ENCODE measurements at places on chromosomes 3 and 15. TPM values are rescaled to one million over a fixed set of nuclear protein-coding genes. Genes with fewer than 3 reads are reported as not detected.
A peak's percentile ranks its signal among the peaks of the same experiment; 100 is the strongest.

RARRES1 gene
- 2.6 TPM for polyA plus RNA-seq

PLSCR5 gene
- not detected for polyA plus RNA-seq

PLCH1 gene
- 2.3 TPM for polyA plus RNA-seq

DNA sequence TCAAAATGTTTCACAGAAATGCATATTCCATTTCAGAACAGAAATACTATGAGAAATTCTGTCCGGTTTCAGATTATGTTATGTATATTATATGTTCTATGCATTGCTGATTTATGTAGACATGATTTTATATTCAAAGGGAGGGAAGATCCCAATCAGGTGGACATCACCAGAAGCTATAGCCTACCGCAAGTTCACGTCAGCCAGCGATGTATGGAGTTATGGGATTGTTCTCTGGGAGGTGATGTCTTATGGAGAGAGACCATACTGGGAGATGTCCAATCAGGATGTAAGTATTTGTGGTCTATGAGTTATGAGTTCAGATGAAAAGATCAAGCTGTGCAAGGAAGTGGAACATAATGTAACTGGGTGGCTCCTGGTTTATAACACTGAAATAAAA lies 341.7 kb downstream of the EPHA3 start:
- no peak overlapping the region for H3K4me3 ChIP-seq
- no peaks in the 10 kb centered on the region for H3K27me3 ChIP-seq
- no peak overlapping the region for H3K27ac ChIP-seq
- no peaks in the 10 kb centered on the region for H3K36me3 ChIP-seq

- H3K27me3 ChIP-seq = no peaks in the 10 kb centered on the region
- H3K27ac ChIP-seq = no peak overlapping the region
- H3K4me3 ChIP-seq = no peak overlapping the region
- peak; percentile 96 for DNase-seq
- H3K36me3 ChIP-seq = no peaks in the 10 kb centered on the region
Observed at GRCh38 chr3:126208606-126209256, 28.3 kb upstream of the ALDH1L1 start.

GRCh38 chr15:49062900-49063299 lies 16.7 kb upstream of the SECISBP2L start:
- DNase-seq = no peak
- no peak overlapping the region for H3K4me3 ChIP-seq
- H3K27me3 ChIP-seq = no peaks in the 10 kb centered on the region
- no peaks in the 10 kb centered on the region for H3K36me3 ChIP-seq
- no peak overlapping the region for H3K27ac ChIP-seq
- no peaks in the 10 kb centered on the region for H3K4me1 ChIP-seq

FAM81A gene
- polyA plus RNA-seq = 0.34 TPM

DNA sequence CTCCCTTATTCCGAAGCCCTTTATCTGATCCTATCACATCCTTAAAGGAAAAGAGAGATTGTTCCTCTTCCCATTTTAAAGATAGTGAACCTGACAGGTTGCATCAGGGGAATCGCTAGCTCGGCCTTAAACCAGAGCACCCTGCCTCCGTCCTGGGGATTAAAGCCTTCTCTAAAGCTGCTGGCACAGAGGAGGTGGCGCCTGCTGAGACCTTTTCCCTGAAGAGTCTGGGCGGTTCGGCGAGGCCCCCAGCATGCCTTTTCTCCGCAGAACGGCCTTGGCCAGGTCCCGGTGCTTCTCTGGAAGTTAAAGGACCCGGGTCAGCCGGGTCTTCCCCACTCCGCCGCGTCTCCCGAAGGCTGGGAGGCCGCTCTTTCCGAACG lies 593 bp downstream of the FAM219B start:
- H3K27ac ChIP-seq = peak overlapping the region; percentile 58
- no peak for DNase-seq
- H3K4me3 ChIP-seq = peak overlapping the region; percentile 62

- H3K36me3 ChIP-seq = no peaks in the 10 kb centered on the region
- H3K27ac ChIP-seq = no peak overlapping the region
- no peak overlapping the region for H3K4me3 ChIP-seq
- no peaks in the 10 kb centered on the region for H3K27me3 ChIP-seq
- DNase-seq = no peak
Observed at GRCh38 chr3:77042882-77043281, 3.0 kb downstream of the ROBO2 start.

GRCh38 chr3:106139826-106140225 lies 271.0 kb upstream of the CBLB start:
- H3K27me3 ChIP-seq = no peaks in the 10 kb centered on the region
- no peaks in the 10 kb centered on the region for H3K4me1 ChIP-seq
- H3K27ac ChIP-seq = no peak overlapping the region
- no peak overlapping the region for H3K4me3 ChIP-seq

- H3K4me1 ChIP-seq = no peaks in the 10 kb centered on the region
- H3K27ac ChIP-seq = no peak overlapping the region
- no peak for DNase-seq
- no peak overlapping the region for H3K4me3 ChIP-seq
- no peaks in the 10 kb centered on the region for H3K36me3 ChIP-seq
Observed at GRCh38 chr3:6803619-6804018, 57.3 kb upstream of the GRM7 start.

TRPM1 gene
- polyA plus RNA-seq = not detected

- H3K27ac ChIP-seq = no peak overlapping the region
- H3K4me3 ChIP-seq = no peak overlapping the region
- H3K4me1 ChIP-seq = no peaks in the 10 kb centered on the region
- H3K36me3 ChIP-seq = peaks cover 3% of the 10 kb centered on the region
Observed at GRCh38 chr15:78922527-78922926, 22.3 kb downstream of the CTSH start.

DNA sequence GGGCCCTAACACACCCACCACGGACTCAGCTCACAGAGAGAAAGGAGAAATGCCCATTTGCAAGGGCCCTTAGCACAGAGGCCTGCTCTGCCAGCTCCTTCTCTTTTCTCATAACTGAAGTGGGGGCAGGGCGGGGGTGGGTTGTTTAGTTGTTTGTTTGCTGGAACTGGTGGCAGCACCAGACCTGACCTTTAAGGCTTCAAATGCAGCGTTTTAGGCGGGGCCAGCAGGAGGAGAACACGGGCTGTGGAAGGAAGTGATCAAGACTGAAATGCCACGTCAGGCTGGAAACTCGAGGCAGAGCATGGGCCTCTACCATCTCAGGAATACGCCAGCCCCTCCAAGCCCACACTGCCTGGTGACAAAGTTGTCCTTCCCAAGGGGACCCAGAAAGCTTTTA lies 9.3 kb downstream of the CACNA2D2 start:
- H3K36me3 ChIP-seq = no peaks in the 10 kb centered on the region
- H3K27me3 ChIP-seq = no peaks in the 10 kb centered on the region
- H3K4me3 ChIP-seq = no peak overlapping the region
- H3K27ac ChIP-seq = no peak overlapping the region
- no peaks in the 10 kb centered on the region for H3K4me1 ChIP-seq
- DNase-seq = no peak

DNA sequence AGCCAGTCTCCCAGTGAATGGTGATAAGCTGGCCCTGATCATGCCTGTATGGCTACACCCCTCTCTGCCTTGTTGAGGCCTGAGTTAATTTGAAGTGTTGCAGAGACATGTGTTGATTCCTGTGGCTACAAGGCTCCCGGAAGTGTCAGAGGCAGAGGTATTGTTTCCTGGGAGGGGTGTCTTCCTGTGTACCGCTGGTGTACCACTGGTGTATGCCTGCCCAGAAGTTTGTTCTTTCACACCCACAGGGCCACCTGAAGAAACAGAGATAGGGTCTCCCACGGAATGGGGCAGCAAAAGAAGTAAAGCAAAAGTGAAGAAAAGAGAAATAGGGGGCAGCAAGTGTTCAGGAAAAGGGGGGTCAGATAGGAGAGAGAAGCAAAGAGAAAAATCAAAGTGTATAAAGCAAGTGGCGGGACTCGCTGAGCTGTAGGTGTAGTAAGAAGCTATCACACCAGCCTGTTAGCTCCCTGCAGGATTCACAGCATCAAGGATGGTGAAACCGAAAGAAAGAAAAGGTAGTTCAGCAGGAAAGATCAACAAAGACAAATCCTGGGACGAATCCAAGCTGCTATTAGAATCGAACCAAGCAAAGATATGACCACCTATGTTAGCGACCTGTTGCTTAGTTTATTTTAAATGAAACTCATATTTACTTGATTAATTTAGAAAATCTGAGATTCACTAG lies 36.6 kb upstream of the CD47 start:
- H3K4me3 ChIP-seq = no peak overlapping the region
- H3K27ac ChIP-seq = no peak overlapping the region

GMNC gene
- polyA plus RNA-seq = 0.23 TPM

TGM4 gene
- polyA plus RNA-seq = not detected

GRCh38 chr15:57705746-57706404 lies 639 bp upstream of the POLR2M start:
- no peaks in the 10 kb centered on the region for H3K27me3 ChIP-seq
- H3K27ac ChIP-seq = peak overlapping the region; percentile 98

- H3K27ac ChIP-seq = no peak overlapping the region
- no peaks in the 10 kb centered on the region for H3K27me3 ChIP-seq
- no peak overlapping the region for H3K4me3 ChIP-seq
- DNase-seq = no peak
- H3K36me3 ChIP-seq = no peaks in the 10 kb centered on the region
Observed at GRCh38 chr3:137687181-137687879, 76.8 kb upstream of the SOX14 start.

GRCh38 chr3:15611018-15611417 lies 9.5 kb downstream of the BTD start:
- DNase-seq = no peak
- H3K4me3 ChIP-seq = no peak overlapping the region
- no peaks in the 10 kb centered on the region for H3K36me3 ChIP-seq
- H3K4me1 ChIP-seq = peaks cover 65% of the 10 kb centered on the region

DNA sequence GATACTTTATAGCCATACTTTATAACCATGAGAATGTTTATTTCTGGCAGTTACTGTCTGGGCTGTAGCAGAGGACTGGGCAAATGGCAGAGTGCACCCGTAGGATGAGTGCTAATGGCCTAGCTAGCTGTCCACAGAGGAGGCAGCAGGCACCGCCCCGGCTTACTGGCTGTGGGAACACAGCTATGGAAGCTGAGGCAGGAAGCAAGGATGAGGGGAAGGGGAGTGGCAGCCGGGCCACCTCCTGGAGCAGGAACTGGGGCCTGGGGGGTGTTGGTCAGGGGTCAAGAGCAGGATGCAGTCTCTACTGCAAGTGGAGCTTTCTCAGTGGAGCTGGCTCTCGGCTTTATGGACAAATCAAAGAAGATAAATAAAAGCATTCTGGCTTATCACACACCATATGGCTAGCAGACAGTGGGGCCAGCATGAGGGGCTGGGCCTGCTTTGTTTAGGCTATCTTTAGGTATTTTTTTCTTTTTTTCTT lies 316.8 kb upstream of the CTDSPL start:
- H3K4me3 ChIP-seq = no peak overlapping the region
- H3K4me1 ChIP-seq = no peaks in the 10 kb centered on the region
- H3K27me3 ChIP-seq = no peaks in the 10 kb centered on the region
- DNase-seq = no peak
- H3K36me3 ChIP-seq = no peaks in the 10 kb centered on the region

GRCh38 chr15:39345176-39345575 lies 235.7 kb upstream of the THBS1 start:
- H3K4me3 ChIP-seq = no peak overlapping the region
- no peaks in the 10 kb centered on the region for H3K36me3 ChIP-seq
- H3K27ac ChIP-seq = no peak overlapping the region

GRCh38 chr15:48936666-48937065 lies 27.1 kb downstream of the SHC4 start:
- H3K27ac ChIP-seq = no peak overlapping the region
- no peaks in the 10 kb centered on the region for H3K36me3 ChIP-seq
- H3K27me3 ChIP-seq = no peaks in the 10 kb centered on the region
- H3K4me3 ChIP-seq = no peak overlapping the region
- DNase-seq = no peak
- no peaks in the 10 kb centered on the region for H3K4me1 ChIP-seq

GRCh38 chr15:96213045-96213444 lies 117.5 kb upstream of the NR2F2 start:
- DNase-seq = no peak
- no peak overlapping the region for H3K4me3 ChIP-seq
- no peaks in the 10 kb centered on the region for H3K36me3 ChIP-seq
- H3K27ac ChIP-seq = no peak overlapping the region
- peaks cover 3% of the 10 kb centered on the region for H3K4me1 ChIP-seq

DNA sequence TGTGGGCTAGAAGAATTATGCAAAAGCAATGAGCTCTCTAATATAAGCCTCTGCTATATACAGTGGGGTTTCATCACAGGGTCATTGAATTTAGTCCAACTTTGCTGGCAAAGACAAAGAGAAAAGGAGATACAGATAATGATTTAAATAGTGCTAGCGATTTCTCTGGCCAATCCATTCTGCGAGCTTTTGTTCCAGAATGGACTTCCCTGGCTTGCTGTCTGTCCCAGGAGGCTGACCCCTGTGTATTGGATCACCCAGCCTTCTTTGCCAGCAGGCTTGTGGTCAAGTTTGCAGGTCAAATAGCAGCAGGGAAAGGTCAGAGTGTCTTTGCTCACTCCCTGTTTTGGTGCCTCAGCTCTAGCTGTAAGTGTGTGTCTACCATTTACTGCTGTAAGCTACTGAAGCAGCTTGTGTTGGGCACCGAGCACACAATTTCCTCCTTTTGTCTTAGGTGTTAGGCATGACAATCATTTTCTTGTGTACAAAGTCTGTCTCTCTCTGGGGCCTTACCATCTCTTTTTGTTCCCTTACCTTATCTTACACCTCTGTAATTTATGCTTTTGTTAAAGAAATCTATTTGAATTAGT lies 55.7 kb downstream of the UNC13C start:
- DNase-seq = no peak
- no peaks in the 10 kb centered on the region for H3K36me3 ChIP-seq
- H3K4me1 ChIP-seq = no peaks in the 10 kb centered on the region
- no peak overlapping the region for H3K4me3 ChIP-seq

- H3K4me3 ChIP-seq = no peak overlapping the region
- H3K4me1 ChIP-seq = no peaks in the 10 kb centered on the region
- no peak overlapping the region for H3K27ac ChIP-seq
- H3K27me3 ChIP-seq = no peaks in the 10 kb centered on the region
Observed at GRCh38 chr15:48544778-48545177, 100.7 kb downstream of the FBN1 start.

- no peak overlapping the region for H3K27ac ChIP-seq
- no peaks in the 10 kb centered on the region for H3K36me3 ChIP-seq
- DNase-seq = no peak
- no peaks in the 10 kb centered on the region for H3K4me1 ChIP-seq
- peaks cover 5% of the 10 kb centered on the region for H3K27me3 ChIP-seq
- no peak overlapping the region for H3K4me3 ChIP-seq
Observed at GRCh38 chr15:97174886-97175540, 785.5 kb upstream of the ARRDC4 start.

- H3K4me3 ChIP-seq = no peak overlapping the region
- H3K36me3 ChIP-seq = no peaks in the 10 kb centered on the region
- H3K27me3 ChIP-seq = no peaks in the 10 kb centered on the region
- H3K27ac ChIP-seq = no peak overlapping the region
Observed at GRCh38 chr15:52069559-52069958, 43.0 kb downstream of the BCL2L10 start.

RASL12 gene
- 2.8 TPM for polyA plus RNA-seq

GRCh38 chr3:158200955-158201354 lies 91.1 kb downstream of the RSRC1 start:
- no peak overlapping the region for H3K4me3 ChIP-seq
- H3K27ac ChIP-seq = no peak overlapping the region
- no peak for DNase-seq

SAMD7 gene
- polyA plus RNA-seq = not detected

Measured in pancreas (tissue), 10 donors.